ENCODE measurements at places on chromosomes 12 and 14. TPM values are rescaled to one million over a fixed set of nuclear protein-coding genes. Genes with fewer than 3 reads are reported as not detected.

- no peak for DNase-seq
- H3K4me3 ChIP-seq: no peak overlapping the region
Observed at GRCh38 chr12:41514907-41515306, 326.8 kb downstream of the PDZRN4 start.

Gene RNASE13
- not detected for polyA plus RNA-seq

Gene PMEL
- 3.5 TPM for polyA plus RNA-seq

Gene G2E3
- polyA plus RNA-seq: 4.4 TPM

GRCh38 chr12:131737150-131737827 is 26.4 kb downstream of the SFSWAP start:
- peaks cover 3% of the 10 kb centered on the region for H3K36me3 ChIP-seq
- H3K4me3 ChIP-seq: no peak overlapping the region
- no peak overlapping the region for H3K27ac ChIP-seq
- no peaks in the 10 kb centered on the region for H3K4me1 ChIP-seq
- no peaks in the 10 kb centered on the region for H3K27me3 ChIP-seq

Gene ATL1
- 4.0 TPM for polyA plus RNA-seq

DNA sequence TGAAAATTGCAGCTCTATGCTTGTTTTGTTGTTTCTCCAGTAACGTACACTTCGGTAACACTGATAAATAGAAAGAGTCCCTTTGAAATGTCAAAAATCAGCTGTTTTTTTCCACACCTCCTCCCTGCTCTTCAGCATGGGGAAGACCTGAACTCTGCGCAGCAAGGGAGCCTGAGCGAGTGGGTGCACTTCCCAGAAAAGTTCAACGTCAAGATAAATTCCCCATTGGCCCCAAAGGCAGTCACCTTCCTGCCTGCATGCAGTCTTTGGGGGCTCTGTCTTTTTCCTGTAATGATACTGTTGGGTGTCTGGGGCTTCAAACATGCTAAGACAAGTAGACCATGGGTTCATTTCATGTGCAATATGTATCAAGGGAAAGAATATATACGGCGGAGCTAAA is 8.8 kb upstream of the FOXG1 start:
- no peak overlapping the region for H3K27ac ChIP-seq
- H3K4me3 ChIP-seq: no peak overlapping the region
- peaks cover 9% of the 10 kb centered on the region for H3K4me1 ChIP-seq
- no peak for DNase-seq
- peaks cover 79% of the 10 kb centered on the region for H3K27me3 ChIP-seq

GRCh38 chr14:50936016-50936340 is 8.3 kb downstream of the PYGL start:
- peaks cover 5% of the 10 kb centered on the region for H3K36me3 ChIP-seq
- no peak for DNase-seq
- H3K27me3 ChIP-seq: no peaks in the 10 kb centered on the region
- no peak overlapping the region for H3K27ac ChIP-seq

Gene LAG3
- not detected for polyA plus RNA-seq

- no peaks in the 10 kb centered on the region for H3K27me3 ChIP-seq
- DNase-seq: no peak
- no peak overlapping the region for H3K27ac ChIP-seq
- no peak overlapping the region for H3K4me3 ChIP-seq
Observed at GRCh38 chr12:84954415-84954814, 41.8 kb upstream of the SLC6A15 start.

Gene SLC2A14
- not detected for polyA plus RNA-seq

GRCh38 chr14:25042362-25043299 is 7.3 kb downstream of the STXBP6 start:
- no peaks in the 10 kb centered on the region for H3K36me3 ChIP-seq
- H3K4me3 ChIP-seq: no peak overlapping the region
- H3K4me1 ChIP-seq: no peaks in the 10 kb centered on the region
- H3K27ac ChIP-seq: no peak overlapping the region

GRCh38 chr12:11946161-11946560 is 124.6 kb upstream of the BCL2L14 start:
- no peak overlapping the region for H3K27ac ChIP-seq
- H3K27me3 ChIP-seq: no peaks in the 10 kb centered on the region
- no peak overlapping the region for H3K4me3 ChIP-seq
- H3K36me3 ChIP-seq: no peaks in the 10 kb centered on the region

Gene KLHL33
- 0.24 TPM for polyA plus RNA-seq

DNA sequence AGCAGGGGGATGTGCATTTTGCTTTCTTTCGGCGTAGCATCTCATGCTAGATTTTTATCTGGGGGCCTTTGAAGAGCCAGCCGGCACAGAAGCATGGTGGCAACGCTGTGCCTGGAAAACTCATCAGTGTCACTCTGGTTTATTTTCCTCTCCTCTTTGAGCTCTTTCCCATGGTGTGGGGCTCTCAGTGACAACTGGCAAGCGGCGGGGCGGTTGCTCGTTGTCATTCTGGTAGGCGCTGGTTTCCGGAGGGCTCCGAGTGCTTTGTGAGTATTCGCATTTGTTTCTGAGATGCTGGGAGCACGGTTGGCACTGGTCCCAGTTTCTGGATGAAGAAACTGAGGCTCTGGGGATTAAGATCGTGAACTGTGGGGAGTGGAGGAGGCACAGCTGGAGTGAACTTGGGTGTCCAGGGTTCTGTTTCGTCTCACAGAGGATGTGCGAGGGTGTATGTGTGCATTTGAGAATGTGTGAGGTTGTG is 23.3 kb downstream of the TPCN1 start:
- peaks cover 74% of the 10 kb centered on the region for H3K4me1 ChIP-seq
- no peaks in the 10 kb centered on the region for H3K36me3 ChIP-seq
- peak overlapping the region; percentile 90 for H3K27ac ChIP-seq
- H3K27me3 ChIP-seq: no peaks in the 10 kb centered on the region

DNA sequence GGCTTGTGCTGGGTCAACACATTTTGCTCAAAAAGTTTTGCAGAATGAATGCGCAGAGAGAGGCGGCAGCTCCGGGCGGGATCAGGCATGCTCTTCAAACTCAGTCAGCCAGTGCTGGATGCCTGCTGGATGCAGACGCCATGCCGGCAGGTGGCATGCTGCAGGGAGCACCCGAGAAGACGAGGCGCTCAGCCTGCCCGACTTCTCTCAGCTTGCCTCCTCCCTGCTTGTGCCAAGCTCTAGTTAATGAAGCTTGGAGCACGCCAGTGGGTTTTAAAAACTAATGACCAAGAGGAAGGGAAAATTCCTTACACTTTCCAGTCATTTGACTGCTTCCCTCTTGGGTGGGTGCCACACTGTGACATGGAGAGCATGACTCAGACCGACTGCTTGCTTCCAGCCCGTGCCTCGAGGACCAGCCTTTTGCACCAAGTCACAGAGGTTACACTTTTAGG is 39.8 kb downstream of the SLC24A4 start:
- no peaks in the 10 kb centered on the region for H3K27me3 ChIP-seq
- no peaks in the 10 kb centered on the region for H3K4me1 ChIP-seq
- DNase-seq: peak; percentile 91
- no peaks in the 10 kb centered on the region for H3K36me3 ChIP-seq
- no peak overlapping the region for H3K4me3 ChIP-seq

DNA sequence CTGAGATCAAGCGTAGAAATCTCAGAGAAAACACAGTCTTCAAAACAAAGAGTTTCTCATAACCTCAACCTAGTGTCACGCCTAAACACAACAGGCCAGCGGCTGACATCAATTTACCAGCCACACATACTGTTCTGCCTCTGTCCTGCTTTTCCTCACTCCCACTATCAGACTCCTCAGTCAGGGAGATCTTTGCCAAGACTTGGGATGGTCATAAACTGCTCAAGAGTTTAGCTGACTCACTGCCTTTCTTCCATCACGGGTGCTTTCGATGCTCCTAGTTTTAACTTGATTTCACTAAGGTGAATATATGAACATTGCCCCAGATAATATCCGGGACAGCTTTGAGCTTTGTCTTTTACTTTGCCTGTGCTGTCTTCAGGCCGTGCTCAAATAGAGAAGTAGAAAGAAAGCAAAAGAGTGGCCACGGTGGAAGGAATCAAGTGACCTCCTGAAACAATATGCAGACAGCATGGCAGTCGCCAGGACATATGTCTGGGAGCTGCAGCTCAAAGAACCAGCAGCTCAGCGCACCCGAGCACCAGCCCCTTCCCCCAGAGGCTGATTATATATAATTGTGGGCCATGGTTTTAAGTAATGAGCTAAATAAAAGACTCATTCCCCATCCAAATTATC is 12.1 kb downstream of the MDM1 start:
- no peak overlapping the region for H3K4me3 ChIP-seq
- no peak overlapping the region for H3K27ac ChIP-seq
- H3K27me3 ChIP-seq: no peaks in the 10 kb centered on the region
- DNase-seq: no peak
- no peaks in the 10 kb centered on the region for H3K4me1 ChIP-seq

GRCh38 chr12:69068448-69068847 is 135.5 kb upstream of the CPM start:
- peak overlapping the region; percentile 71 for H3K27ac ChIP-seq
- H3K27me3 ChIP-seq: no peaks in the 10 kb centered on the region
- H3K4me3 ChIP-seq: no peak overlapping the region
- H3K4me1 ChIP-seq: peaks cover 27% of the 10 kb centered on the region
- H3K36me3 ChIP-seq: no peaks in the 10 kb centered on the region

DNA sequence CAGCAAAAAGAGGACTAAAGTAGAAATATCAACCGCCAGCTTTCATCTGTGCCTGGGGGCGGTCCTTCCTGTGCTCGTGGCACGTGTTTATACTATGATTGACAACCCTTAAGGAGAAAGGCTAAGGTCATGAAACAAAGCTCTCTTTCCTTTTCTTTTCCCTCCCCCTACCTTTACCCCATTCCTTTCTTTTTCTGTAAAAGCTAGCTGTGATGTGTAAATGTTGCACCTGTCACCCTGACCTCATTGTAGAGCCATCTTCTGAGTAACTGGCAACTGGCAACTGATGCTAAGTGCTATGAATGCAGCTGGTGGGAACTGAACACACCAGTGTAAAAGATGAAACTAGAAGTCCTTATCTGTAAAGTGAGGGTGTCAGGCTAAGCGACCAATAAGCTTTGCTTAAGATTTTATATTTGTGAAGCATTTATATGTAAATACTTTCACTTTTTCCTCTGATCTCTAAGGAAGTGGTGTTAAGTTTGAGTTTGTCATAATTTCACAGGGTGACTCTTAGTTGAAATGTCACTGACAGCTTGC is 102.8 kb upstream of the BCAT1 start:
- H3K4me3 ChIP-seq: no peak overlapping the region
- H3K36me3 ChIP-seq: no peaks in the 10 kb centered on the region
- H3K27me3 ChIP-seq: no peaks in the 10 kb centered on the region
- H3K27ac ChIP-seq: peak overlapping the region; percentile 38

Gene NTN4
- polyA plus RNA-seq: 71.0 TPM

DNA sequence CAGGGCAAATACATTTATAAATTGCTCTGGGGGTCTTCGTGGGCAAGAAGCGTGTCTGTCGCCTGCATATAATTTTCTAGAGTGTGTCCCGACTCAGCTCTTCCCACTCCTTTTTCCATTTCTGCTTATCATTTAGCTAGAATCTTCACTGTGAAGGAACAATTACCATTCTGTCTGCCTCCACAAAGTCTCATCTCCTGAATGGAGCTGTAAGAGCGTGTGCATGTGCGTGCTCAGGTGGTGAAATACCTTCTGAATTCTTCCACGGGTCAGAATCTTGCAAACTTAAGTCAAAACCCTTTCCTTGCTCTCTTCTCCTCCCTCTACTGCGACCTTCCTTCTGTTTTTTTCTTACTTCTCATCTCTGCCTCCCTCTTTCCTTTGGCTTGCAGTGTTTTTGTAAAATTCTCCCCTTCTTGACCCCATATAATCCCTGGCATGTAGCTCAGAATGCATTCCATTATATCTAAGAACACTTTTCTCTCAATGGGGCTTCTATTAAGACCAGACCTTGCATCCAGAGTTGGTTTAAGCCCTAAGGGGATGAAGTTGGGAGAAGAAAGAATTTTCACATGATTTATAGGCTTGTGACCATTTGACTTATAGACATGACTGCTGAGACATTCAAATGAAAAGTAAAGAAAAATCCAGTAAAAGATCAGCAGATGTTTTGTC is 25.0 kb upstream of the GSG1 start:
- no peaks in the 10 kb centered on the region for H3K4me1 ChIP-seq
- H3K27me3 ChIP-seq: no peaks in the 10 kb centered on the region
- H3K27ac ChIP-seq: no peak overlapping the region
- DNase-seq: no peak
- H3K4me3 ChIP-seq: no peak overlapping the region

All from kidney (tissue), 22 donors.